ENCODE measurements at places on chromosomes 13 and 19.

DNA sequence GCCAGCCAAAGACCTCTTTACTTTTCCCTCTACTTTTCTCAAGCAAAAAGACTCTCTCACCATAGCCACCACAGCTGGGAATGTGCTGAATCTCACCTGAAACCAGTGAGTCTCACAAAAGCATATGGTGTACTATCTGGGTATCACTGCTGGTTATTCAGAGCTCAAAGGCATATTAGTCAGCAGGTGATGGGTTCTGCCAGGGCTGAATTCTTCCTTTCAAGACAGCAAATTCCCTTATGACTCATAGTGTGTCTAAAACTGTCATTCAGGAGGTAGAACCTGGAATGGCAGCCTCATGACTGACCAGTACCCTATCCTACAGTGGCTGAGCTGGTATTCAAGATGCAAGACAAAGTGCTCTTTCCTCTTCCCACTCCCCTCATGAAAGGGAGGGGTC is 2859.1 kb downstream of the PCDH9 start:
- no peak for DNase-seq

GRCh38 chr19:55647732-55648584 is at the start of gene CCDC106:
CCDC106 (plus strand) TSS chr19:55648212; CDS start chr19:55649047, 835 bp downstream.
- DNase-seq: peak; percentile 21

GRCh38 chr19:8371011-8371804 is 7.3 kb downstream of the ANGPTL4 start:
- no peak for DNase-seq

- no peak for DNase-seq
Measured at GRCh38 chr19:40598918-40599307, 2.3 kb upstream of the LTBP4 start.

DNA sequence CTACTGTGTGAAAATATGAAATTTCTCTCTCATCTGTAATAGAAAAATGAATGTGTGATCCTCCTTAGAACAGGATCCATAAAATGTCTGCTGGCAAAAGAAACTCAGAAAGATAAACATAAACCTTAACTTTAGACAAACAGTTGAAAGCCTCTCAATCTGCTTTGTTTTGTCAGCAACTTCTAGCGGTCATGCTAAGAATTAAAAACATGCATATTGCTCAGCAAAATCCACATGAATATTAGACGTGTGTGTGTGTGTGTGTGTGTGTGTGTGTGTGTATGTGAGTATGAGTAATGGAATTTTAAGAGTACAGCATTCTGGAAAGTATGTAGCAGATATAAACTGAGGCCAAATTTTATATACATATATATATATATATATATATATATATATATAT is 1779.2 kb upstream of the MIR17HG start:
- DNase-seq: no peak

GRCh38 chr13:43953370-43953769 is 73.7 kb downstream of the LACC1 start:
- no peak for DNase-seq

Measured in CD14-positive monocyte (primary cell).